Suprapubic skin (tissue), 4 donors: ENCODE measurements at places on chromosomes 13 and 19.

GRCh38 chr13:108478179-108478578, 151.2 kb upstream of the MYO16 start:
- no peak for DNase-seq

- no peak for DNase-seq
Measured at GRCh38 chr13:107043021-107043956, 475.4 kb upstream of the ARGLU1 start.

- no peak for DNase-seq
Measured at GRCh38 chr19:50322931-50323781, 6.0 kb downstream of the KCNC3 start.

DNA sequence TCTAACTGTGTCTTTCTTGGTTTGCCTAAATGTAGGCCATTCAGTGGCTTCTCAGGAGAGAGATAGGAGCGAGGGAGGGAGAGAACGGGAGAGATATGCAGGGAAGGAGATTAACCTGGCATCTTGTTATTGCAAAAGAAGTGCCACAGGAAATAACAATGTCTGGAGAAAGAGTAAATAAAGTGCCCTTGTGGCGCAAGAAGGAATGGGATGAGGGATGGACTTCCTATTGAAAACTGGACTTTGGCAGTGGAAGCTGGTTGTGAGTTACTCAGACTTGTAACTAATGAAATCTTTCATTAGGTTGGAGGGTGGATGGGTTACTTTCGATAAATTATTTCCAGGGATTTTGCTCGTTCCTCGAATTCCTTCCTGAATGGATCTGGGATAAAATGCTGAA, 136.1 kb downstream of the LACC1 start:
- no peak for DNase-seq

- DNase-seq, result no peak
Measured at GRCh38 chr19:46744005-46744691, 1.7 kb upstream of the FKRP start.

DNA sequence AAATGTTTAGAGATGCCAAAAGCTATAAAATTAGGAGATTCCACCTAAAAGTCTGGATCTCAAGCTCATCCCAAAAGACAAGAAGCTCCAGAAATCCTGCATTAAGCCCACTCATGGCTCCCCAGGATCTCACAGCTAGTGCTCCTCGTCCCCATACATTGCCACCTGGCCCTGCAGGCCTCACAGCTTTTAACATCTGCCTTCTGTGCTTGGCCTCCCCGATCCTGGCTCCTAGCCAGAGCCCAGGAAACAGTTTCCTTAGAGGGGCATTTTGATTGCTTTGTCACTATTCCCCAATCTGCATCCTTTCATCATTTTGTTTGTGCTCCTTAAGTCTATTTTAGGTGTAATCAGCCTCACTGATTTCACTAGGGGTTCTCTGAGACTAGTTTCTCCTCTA, 14.5 kb upstream of the DCT start:
- DNase-seq, result no peak

- no peak for DNase-seq
Measured at GRCh38 chr13:72317346-72318109, 409.9 kb downstream of the MZT1 start.

DNA sequence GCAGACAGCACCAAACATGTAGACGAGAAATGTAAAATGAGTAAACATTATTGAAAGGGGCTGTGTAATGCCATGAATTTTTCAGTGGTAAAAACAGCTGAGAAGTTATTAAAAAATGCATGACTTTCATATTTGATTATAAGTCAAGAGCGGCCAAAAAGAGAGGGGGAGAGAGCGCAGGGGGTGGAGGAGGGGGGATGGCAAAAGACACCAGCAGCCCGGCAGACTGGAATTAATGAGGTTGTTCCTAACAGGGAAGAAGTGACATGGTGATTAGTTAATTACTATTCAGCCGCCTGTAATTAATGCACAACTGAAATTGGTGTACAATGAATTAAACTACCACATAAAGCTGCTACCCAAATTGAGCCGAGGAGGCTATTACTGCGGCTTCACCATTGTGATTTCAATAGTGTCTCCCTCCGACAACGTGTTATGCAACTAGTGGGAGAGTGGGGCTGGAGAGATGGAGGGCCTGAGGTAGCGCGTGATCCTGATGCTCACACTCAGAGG, 89.1 kb upstream of the VSTM2B start:
- no peak for DNase-seq

GRCh38 chr13:100875392-100876043, 200.9 kb upstream of the TMTC4 start:
- DNase-seq, result no peak

- DNase-seq, result no peak
Measured at GRCh38 chr13:33227927-33228647, 57.5 kb downstream of the STARD13 start.

DNA sequence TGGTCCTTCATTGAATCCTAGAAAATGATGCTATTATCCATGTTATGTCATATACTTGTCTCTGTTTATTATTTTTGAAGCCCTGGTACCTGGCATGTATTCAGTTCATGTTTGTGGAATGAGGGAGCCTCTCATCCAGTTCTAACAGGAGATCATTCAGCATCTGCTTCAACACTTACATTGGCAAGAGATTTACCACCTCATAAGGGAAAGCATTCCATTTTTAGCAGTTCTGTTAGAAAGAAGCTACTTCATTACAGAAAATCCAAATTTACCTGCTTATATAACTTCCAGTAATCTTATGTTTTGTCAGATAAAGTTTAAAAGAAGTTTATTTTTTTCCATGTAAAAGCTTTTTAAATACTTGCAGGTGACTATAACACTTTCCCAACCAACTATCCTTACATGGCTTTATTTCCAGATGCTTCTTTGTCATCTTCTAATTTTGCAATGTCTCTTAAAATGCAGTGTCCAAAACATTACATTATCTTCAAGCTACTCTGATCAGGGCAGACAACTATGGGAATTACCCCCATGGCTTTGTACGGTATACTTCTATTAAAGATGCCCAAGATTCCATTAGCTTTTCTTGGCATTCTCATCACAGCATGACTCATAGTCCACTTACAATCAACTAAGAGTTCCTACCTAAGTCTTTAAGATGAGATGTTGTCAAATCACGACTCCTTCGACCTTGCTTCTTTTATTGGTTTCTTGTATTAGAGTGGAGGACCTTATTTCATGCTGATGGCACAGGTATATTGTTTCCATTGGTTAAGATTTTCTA, 262.1 kb downstream of the PCDH9 start:
- DNase-seq, result no peak

DNA sequence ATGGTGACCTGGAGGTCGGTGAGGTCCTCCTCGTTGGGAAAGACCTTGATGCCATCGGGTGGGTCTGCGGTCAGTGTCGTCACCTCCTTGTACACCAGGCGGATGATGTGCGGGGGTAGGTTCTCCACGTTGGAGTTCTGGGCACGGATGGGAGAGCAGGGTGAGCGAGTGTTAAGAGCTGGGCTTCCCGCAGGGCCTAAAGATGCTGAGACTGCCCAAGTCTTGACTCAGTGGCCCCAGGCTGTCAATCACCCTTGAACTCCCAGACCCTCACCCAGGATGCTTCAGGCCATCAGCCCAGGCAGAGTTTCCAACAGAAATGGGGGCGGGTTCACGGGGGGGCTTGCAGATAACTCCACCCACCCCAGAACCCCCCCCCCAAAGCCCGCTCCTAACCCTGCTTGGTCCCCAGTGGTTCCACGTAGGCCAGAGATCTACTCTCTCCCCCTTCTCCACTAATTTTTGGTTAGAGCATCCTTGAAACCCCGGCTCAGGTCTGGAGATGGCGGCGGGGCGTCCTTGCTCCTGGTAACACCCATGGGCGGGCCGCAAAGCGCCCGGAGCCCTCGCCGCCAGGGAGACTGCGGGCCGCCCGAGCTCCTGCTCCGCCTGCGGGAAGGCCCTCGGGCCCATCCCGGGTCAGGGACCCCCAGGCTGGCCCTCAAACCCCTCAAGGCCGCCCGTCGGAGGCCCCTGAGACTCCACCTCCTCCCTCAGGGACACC, 600 bp downstream of the UBE2S start:
- peak; percentile 77 for DNase-seq

DNA sequence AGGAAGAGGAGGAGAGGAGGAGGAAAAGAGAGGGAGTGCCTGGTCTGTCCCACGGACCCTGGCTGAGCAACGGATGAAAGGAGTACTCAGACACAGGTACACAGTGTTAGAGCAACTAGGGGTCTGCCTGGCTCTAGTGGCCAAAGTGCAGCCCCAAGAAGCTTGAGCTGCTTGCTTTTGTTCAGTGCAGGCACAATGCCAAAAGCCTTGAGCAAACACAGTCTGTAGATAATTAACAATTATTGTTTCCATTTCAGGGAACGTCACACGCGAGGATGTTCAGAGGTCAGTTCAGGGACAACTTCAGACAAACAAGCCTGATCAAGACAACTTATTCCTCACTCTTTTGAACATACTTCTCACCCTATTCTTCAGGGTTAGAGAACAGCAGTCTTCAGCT, 32.2 kb upstream of the ZNF726 start:
- no peak for DNase-seq

- no peak for DNase-seq
Measured at GRCh38 chr19:11172576-11172975, 17.0 kb upstream of the SPC24 start.

- peak; percentile 58 for DNase-seq
Measured at GRCh38 chr13:100534147-100534843, 54.3 kb downstream of the GGACT start.

- no peak for DNase-seq
Measured at GRCh38 chr13:38702669-38703068, 15.8 kb downstream of the FREM2 start.

DNA sequence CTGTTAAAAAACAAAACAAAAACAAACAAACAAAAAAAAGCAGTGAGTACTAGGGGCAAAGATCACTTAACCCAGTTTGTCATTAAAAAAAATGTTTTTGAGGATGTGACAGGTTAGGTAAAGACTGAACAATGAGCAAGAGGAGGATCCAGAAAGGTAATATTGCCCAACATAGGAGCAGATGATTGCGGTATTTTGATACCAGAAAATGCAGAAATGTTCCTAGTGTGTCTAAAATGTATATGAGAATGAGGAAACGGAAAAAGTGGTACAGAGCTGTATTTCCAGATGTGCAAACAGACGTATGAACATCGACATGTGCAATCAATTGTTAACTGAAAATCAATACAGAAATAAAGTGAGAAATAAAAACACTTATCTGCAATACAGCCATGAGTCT, 4.9 kb upstream of the LILRA4 start:
- no peak for DNase-seq

DNA sequence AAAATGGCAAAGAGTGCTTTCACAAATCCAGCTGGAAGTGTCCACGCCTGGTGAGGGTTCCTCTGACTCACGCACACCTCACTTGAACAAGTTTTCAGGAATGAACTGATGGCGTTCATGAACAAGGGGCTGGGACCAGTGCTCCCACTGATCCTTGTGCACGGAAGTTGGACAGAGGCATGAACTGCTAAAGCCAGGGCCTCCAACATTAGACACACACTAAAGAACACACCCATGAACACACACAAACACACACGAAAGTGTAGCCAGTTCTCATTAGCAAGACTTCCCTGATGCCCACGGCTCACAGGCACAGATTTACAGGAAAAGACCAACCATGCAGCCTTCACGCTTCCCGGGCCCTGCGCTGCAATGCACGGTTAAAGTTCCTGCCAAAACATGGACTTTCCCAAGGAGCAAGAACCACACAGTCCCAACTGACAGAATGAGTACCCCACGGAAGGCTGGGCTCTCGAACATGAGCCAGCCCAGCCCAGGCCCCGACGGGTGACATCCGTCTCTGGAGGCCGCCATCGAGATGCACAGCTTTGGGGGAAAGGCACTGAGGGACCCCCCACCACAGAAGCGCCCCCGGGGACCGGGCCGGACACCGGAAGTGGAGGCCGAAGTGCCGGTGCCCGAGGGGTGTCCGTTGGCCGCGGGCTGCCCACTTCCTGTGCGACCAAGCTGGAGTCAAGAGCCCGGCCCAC, 808 bp downstream of the DNMT1 start:
- no peak for DNase-seq

DNA sequence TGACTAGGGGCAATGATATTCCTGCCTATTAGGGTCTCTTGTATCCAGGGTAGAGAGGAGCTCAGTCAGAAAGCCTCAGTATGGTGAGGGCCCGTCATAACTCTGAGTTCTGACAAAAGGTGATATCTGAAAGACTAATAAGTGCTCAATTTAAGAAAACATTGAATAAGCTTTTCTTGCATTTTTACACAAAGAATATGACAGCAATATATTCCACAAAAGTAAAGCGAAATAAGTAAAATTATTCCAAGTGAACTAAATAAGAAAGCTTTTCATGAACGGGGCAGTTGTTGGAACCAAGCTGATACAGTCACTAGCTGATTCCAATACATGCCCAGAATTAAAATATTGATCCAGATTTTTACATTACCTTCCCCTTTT, 40.5 kb downstream of the CEACAM1 start:
- no peak for DNase-seq

GRCh38 chr19:56748378-56748777, 76.8 kb upstream of the ZNF835 start:
- DNase-seq, result no peak

DNA sequence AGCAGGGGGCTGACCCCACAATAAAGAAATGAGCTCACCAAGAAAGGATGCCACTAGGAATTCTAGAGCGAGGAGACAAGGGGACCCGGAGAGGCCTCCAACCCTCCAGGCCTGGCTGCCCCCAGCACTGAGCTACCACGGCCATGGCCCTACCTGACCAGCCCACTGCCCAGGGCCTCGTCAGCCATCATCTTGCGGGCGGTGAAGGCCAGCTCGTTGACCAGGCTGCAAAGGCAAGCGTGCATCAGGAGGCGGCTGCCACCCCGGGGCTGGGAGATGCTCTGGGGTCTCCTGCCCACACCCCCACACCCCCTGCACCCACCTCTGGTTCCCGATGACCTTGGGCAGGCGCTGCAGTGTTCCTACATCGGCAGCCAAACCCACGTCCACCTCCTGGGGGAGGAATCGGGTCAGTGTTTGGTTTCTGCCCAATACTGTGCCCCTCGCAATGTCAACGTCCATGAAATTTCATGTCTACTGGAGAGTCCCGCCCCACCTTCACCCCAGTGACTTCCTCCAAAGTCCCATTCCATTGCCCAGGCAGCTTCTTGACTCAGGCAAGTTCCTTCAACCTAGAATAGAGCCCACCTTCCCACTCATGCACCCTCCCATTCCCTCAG, 3.5 kb upstream of the LGALS4 start:
- no peak for DNase-seq

- no peak for DNase-seq
Measured at GRCh38 chr13:49343255-49343654, 95.5 kb downstream of the CDADC1 start.

GRCh38 chr19:496112-496665, at the start of gene MADCAM1:
TSS of gene MADCAM1 (plus strand) at chr19:496486. CDS start at chr19:496500, 14 bp downstream.
- DNase-seq, result no peak

DNA sequence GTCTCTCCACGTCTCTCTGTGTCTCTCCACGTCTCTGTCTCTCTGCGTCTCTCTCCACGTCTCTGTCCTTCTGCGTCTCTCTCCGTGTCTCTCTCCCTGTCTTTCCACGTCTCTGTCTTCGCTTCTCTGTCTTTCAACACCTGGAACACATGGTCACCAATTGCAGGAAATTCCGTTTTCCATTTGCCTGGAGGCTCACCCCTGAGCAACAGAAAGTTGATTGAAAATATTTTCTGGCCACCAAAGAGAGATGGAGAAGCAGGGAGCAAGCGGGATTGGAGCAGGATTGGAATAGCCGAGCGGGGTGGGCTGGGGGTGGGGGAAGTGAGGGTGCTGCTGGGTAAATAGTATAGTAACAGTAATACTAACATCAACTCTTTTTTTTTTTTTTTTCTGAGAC, 1.7 kb downstream of the KANK2 start:
- DNase-seq, result no peak

GRCh38 chr19:35349614-35350521, 2.2 kb downstream of the FFAR1 start:
- DNase-seq, result peak; percentile 65
